ENCODE measurements at places on chromosomes 16 and 17.

- DNase-seq, result no peak
Observed at GRCh38 chr17:43979011-43979410, 25.3 kb upstream of the PYY start.

- no peak for DNase-seq
Observed at GRCh38 chr16:10599626-10600025, 19.2 kb upstream of the EMP2 start.

- peak; percentile 66 for DNase-seq
Observed at GRCh38 chr16:85088570-85089199, 23.6 kb downstream of the CIBAR2 start.

DNA sequence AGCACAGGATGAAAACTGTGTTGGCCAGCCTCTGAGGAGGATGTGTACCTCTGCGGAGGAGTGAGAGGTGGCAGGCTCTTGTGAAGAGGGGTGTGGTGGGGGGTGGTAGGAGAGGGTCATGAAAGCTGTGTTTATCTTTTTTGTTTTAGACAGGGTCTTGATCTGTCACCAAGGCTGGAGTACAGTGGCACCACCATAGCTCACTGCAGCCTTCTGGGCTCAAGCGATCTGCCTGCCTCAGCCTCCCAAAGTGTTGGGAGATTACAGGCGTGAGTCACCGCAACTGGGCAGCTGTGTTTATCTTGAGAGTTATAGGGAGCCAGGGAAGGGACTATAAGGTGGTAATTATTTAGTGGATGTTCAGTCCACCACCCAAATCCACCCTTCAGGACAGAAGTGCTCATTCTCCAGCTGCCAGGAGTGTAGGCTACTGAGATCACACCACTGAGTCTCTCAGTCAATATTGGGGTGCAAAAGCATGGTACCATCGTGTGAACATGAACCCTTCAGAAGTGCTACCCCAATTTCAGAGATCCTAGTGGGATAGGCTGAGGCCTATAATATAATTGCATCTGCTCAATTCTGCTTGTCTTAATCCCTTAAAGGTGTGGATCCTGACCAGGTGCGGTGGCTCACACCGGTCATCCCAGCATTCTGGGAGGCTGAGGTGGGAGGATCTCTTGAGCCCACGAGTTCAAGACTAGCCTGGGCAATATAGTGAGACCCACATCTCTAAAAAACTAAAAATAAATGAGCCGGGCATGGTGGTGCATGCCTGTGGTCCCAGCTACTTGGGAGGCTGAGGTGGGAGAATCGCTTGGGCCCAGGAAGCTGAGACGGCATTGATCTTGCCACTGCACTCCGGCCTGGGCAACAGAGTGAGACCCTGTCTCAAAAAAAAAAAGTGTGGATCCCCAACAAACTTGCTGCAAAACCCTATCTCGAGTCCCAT lies 788 bp upstream of the EXOC3L1 start:
- no peak for DNase-seq

- DNase-seq, result no peak
Observed at GRCh38 chr17:1937461-1937860, 87.7 kb downstream of the RTN4RL1 start.

GRCh38 chr16:65226077-65226476 lies 104.2 kb upstream of the CDH11 start:
- no peak for DNase-seq

- no peak for DNase-seq
Observed at GRCh38 chr17:58601976-58602375, 87.5 kb upstream of the MTMR4 start.

DNA sequence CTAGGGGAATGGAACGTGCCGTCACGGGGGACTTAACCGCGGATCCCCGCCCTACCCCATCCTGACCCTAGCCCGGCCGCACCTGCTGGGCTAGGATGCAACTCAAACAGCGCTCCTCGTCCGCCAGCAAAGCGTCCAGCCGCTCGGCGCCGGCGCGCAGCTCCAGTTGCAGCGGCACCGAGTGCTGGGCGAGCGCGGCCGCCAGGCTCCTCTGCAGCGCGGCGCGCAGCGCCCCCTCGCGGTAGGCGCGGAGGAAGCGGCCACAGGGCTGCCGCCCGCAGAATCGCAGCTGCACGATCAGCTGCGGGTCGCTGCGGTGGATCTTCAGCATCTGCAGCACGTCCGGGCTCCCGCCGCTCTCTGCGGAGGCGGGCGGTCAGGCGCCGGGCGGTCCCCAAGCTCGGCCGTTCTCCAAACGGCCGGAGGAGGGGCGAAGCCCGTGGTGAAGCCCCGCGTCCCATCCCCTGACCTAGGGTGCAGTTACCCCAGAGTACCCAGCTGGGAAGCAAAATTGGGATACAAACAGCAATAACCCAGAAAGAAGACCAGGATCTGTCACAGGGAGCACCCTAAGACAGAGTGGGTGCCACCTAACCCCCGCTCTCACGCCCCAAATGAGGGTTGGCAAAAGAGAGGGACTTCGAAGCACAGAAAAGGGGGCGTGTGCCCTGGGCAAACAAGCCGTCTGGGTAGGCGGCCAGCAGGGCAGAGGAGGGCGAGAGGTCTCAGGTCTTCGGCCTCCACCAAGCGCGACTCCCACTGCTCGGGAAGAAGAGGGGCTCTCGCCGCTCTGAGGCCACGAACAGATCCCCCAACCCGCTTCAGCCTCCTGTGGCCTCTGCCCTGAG lies 4.2 kb downstream of the TRADD start:
- peak; percentile 89 for DNase-seq

- no peak for DNase-seq
Observed at GRCh38 chr17:38905375-38905774, 20.0 kb upstream of the LASP1NB start.

DNA sequence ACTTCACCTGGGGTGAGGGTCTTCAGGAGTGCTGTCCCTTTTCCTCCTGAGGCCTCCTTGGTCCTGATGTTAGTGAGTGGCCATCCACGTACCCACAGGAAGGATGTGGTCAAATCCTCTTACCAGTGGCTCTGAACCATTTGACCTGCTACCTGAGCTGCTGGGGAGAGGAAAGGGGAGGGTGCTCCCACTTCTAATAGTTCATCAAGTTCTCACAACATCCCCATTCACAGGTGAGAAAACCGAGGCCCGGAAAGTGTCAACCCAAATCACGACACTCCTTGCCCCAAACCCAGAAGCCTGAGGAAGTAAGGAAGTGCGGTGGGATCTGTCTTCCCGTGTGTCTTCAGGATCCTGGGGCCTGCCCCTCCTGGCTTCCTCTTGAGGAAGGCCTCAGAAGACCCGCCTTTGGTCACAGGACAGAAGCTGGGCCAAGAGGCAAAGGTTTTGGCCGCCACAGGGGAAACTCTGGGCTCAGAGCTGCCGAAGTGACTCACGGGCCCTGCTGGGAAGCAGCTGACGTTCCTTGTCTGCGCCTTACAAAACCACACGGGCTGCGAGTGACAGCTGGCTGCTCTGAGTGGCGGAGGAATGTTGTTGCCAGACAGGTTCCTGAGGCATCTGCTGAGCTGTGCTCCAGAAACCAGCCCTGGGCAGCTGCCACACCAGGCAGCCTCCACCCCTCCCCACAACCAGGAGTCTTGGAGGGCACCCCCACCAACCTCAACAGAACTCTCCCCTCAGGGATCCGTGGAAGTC lies 13.9 kb upstream of the KIFC3 start:
- peak; percentile 90 for DNase-seq

- no peak for DNase-seq
Observed at GRCh38 chr17:2140683-2141082, 85.8 kb downstream of the HIC1 start.

GRCh38 chr17:58706351-58707140 lies 14.1 kb downstream of the RAD51C start:
- DNase-seq, result no peak

DNA sequence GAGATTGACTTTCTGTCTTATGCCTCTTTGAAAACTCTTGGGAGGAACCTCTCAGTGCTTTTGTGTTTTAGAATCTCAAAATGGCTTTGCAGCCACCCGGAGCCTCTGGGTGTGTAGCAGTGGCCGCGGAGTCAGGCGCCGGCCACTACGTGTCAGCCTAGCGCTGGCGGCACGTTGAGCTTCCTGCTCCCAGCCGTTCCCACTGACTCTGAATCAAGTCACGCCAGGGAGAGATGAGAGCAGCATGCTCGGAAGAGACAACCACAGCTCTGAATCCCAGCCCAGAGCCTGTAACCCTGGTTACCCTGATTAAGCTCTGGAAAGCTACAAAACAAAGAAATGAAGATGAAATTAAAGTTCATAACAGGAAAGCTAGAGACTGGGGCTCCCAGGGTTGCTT lies 97.4 kb upstream of the CACNG5 start:
- DNase-seq, result peak; percentile 54

DNA sequence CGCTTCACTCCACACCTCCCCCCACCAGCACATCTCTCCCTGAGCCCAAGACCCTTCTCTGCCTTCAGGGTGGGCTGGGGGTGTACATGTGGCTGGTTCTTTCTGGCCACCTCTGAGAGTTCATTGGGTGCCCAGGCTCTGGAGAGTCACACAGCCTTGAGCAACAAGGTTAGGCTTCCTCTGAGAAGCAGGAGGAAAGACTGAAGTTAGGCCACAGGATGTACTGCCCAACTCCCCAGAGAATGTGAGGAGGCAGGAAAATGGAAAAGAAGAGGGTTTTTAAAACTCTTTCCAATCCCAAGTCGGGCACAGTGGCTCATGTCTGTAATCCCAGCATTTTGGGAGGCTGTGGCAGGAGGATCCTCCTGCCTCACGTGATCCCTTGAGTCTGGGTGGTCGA lies 7.3 kb downstream of the PCGF2 start:
- DNase-seq, result no peak

- no peak for DNase-seq
Observed at GRCh38 chr16:55301385-55302008, 22.5 kb upstream of the IRX6 start.

- DNase-seq, result no peak
Observed at GRCh38 chr17:6480303-6480675, 36.0 kb downstream of the PIMREG start.

- DNase-seq, result no peak
Observed at GRCh38 chr17:73465130-73465952, 153.5 kb upstream of the CDC42EP4 start.

- DNase-seq, result no peak
Observed at GRCh38 chr17:43411749-43412148, 13.0 kb downstream of the ARL4D start.

GRCh38 chr17:81340607-81341515 lies 45.8 kb upstream of the SLC38A10 start:
- peak; percentile 84 for DNase-seq

DNA sequence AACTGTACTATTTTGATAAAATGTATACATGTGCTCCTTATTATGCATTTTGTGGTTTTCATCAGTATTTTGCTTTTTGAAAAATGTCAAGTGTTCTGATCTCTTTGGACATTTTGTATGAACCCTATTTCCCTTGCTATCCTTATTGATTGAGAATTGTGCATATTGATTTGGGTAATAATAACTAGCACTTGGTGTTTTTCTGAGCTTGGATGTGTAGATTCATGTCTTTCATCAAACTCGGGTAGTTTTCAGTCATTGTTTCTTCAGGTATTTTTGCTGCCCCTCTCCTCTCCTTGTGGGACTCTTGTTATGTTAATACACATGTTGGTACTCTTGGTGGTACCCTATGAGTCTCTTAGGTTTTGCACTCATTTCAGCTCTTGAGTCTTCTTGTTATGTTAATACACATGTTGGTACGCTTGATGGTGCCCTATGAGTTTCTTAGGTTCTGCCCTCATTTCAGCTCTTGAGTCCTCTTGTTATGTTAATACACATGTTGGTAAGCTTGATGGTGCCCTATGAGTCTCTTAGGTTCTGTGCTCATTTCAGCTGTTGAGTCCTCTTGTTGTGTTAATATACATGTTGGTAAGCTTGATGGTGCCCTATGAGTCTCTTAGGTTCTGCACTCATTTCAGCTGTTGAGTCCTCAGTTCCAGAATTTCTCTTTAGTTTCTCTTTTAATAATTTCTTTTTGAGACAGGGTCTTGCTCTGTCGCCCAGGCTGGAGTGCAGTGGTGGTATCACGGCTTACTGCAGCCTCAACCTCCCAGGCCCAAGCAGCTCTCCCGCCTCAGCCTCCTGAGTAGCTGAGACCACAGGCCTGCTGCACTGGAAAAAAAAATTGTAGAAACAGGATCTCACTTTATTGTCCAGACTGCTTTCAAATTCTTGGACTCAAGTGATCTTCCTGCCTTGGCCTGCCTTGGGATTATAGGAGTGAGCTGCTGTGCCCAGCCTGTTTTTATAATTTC lies 19.3 kb downstream of the ZNF750 start:
- no peak for DNase-seq

GRCh38 chr17:4199818-4200402 lies 56.9 kb downstream of the CYB5D2 start:
- DNase-seq, result no peak

GRCh38 chr16:51813609-51814008 lies 662.5 kb upstream of the SALL1 start:
- DNase-seq, result no peak

- DNase-seq, result peak; percentile 68
Observed at GRCh38 chr17:33012522-33013033, 20.9 kb downstream of the SPACA3 start.

DNA sequence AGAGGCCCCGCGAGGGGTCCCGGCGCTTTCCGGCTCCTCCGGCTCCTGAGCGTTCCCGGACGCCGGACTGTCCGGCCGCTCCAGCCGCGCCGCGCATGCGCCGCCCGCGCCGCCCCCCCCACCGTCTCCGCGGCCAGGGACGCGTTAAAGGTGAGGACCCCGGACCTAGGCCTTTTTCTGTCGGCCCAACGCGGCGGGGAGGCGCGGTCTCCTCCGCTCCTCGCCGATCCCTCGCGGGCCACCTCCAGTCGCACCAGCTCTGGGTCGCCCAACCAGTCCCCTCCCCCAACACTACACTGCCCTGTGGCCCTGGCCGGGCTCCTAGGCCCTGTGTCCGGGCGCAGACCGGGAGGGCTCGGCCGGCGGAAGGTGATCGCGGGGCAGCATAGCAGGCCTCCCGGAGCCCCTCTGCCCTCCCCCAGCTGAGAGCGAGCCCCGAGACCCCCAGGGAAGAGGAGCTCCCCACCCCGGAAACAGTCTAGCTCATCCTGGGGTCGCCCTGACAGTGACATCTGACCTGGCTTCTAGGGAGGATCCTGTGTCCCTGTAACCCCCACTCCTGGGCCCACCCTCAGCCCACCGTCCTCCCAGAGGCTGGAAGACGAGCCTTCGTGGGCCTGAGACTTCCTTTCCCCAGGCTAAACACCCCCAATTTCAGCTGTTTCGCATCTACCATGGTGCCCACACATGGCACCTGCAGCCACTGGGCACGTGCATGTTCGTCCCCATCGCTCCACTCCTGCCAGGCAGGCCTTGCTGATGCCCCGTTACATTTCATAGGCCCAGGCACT lies 14.7 kb upstream of the BCAR1 start:
- peak; percentile 91 for DNase-seq

- DNase-seq, result no peak
Observed at GRCh38 chr17:74288785-74289184, 14.8 kb downstream of the DNAI2 start.

DNA sequence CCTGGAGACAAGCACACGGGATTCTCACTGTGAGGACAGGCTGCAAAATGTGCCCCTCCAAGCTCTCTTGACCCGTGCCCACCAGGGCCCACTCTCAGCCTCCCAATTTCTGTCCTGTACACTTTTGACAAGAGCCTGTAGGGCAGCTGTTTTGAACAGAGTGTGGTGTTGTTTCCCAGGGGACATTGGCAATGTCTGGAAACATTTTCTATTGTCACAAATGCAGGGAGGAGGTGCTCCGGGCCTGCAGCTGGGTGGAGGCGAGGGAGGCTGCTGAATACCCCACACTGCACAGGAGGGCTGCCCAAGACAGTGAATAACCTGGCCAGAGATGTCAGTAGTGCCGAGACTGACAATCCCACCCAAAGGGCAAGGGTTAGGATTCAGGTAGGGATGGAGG lies 10.5 kb downstream of the CEP295NL start:
- DNase-seq, result no peak

- DNase-seq, result no peak
Observed at GRCh38 chr17:45722161-45722560, 62.0 kb upstream of the CRHR1 start.

GRCh38 chr17:78610951-78611511 lies 33.8 kb upstream of the DNAH17 start:
- DNase-seq, result no peak
